ENCODE measurements at places on chromosomes 1 and 21.

DNA sequence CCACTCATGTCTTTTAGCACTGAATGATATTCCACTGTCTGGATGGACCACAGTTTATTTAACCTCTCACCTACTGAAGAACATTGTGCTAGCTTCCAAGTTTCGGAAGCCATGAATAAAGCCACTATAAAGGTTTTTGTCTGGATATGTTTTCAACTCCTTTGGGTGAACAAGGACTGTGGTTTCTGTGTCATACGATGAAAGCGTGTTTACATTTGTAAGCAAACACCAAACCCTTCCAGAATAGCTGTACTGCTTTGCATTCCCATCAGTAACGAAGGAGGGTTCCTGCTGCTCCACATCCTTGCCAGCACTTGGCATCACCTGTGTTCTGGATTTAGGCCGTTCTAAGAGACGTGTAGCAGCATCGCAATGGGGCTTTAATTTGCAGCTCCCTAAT is 10.7 kb upstream of the ARHGEF16 start:
- DNase-seq: no peak

DNA sequence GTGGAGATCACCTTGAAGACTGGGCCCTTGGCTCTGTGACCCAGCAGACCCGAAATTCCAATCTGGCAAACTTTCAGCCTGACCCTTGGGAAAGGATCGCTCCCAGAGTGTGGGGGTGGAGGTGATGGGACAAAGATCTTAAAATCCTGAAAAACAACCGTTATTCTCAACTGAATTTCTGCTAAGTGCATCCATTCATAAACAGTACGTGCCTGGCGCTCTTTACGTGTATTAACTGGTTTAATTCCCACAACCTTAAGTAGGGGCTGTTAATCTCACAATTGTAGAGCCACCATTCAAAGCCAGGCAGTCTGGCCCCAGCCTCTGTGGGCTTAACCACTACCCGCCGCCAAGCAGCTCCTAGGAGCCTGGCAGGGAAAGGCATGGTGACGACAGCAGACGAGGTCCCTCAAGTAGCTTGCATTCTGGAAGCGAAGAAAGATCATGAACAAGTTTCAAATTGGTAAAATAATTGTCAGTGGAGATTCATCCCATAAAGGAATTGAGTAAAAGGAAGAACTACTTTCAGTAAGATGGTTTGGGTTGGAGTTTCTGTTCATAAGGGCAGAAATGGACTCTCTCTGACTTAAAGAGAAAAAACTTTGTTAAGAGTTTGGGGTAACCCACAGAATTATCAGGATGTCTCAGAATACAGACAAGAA is 11.4 kb upstream of the RGS16 start:
- no peak for DNase-seq

DNA sequence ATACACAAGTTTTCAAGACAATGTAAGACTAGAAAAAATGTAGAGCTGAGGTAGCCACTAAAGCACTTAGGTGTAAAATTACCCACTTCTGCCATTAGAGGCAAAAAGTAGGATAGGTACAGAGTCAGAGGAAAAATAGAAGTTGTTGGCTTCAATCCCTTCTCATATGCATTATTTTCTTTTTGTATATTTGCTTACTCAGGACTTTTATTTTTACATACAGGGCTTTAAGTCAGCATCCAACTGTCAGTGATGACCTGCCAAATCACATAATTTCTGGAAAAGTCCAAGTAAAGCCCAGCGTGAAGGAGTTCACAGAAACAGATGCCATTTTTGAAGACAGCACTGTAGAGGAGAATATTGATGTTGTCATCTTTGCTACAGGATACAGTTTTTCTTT is 211.0 kb upstream of the POGK start:
- no peak for DNase-seq

GRCh38 chr1:162349635-162350330 is 26.9 kb downstream of the SPATA46 start:
- no peak for DNase-seq

- no peak for DNase-seq
Observed at GRCh38 chr1:194717941-194718340, 1531.5 kb upstream of the B3GALT2 start.

- DNase-seq: no peak
Observed at GRCh38 chr1:184958554-184959353, 15.6 kb downstream of the NIBAN1 start.

DNA sequence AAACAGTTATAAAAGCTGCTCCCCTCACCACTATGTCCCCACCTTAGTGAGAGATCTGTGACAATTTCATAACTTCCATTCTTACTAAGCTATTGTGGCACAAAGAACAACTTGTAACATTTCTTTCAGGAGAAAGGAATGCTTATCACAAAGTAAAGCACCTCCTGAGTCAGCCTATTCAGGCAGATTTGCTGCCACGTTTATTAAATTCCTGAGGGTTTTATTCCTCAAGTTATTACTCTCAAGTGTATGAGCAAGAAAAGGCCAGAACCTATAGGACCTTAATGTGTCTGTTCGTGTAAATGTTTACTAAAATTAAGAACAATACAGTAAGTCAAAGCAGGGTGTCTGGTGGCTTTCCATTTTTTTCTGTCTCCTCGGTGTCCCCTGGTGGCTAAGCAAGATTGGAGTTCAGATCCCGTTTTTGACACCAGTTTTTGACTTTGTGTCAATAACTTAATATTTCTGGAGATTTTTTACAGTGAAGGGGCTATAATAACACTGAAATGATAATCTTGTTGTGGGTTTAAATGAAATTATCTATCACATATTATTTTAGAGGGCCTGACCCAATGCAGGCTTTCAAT is 1539.6 kb downstream of the BRINP3 start:
- DNase-seq: no peak

DNA sequence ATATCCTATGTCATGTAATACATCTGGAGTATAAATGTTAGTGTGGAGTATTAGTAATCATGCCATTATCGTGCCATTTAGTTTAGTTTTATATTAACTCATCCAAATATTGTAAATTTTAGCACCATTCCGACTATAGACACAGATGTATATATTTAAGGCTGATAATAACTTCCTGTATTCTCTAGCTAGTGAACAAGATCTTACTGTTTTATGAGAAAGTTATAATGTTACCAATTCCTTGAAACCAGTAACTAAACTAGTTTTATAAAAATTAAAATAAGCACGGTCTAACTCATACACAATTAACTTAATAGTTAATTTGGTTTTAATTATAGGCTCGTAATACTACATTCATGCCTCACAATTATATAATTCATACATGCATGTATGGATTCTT is 808.6 kb downstream of the USP25 start:
- DNase-seq: no peak

DNA sequence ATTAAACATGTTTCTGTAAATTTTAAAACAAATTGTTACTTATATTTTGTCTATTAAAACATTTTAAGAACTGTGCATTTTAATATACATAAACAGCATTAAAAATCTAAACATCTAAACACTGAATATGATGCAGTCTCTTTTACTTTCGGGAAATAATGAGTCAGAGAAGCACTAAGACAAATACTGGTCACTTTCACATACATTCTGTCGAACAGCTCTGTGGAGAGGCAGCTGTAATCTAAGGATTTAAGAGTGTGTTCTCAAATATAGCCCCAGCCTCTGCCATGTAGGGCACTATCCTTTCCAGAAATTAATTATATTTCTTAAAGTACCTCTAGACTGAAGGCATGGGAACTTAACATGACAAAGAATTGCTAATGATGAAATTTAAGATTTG is 89.6 kb upstream of the PTGFR start:
- no peak for DNase-seq

GRCh38 chr1:61639608-61640336 is 85.2 kb downstream of the TM2D1 start:
- no peak for DNase-seq

GRCh38 chr1:11602981-11603380 is 51.2 kb downstream of the FBXO2 start:
- DNase-seq: no peak

DNA sequence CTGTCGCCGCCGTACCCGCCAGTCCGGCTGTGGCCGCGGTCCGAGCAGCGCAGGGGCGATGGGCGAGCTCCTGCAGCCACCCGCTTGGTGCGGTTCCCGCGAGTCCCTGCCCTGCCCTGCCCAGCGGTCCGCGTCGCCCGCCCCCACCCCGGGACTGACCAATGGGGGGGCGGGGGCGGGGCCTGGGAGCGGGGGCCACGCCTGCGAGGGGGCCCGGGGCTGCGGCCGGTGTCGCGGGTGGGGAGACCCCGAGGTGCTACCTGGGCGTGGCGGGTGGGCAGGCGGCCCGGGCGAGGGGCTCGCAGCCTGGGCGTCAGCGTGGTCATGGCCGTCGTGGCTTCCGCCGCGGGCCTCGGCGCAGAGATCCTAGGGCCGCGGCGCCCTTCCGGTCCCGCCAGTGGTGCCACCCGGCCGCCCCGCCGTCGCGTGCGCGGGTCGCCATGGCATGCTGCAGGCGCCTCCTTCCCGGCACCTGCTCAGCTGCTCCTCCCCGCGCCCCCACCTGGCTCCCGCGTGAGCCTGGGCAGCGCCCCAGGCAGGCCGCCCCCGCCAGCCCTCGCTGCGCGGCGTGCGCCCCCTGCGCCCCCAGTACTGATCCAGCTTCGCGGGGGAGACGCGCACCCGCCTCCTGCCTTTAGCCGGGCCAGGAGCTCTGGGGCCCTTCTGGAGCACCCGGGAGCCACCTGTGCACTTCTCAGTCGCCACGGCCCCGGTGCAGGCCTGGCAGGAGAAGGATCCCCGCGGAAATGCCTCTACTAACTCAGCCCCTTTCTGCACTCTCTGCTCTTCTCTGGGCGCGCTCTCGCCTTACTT is at the start of gene BMP8B:
Gene BMP8B (minus strand): TSS at position 108 of the 813 bp plus-strand sequence. CDS start 380 bp downstream, outside the sequence.
- DNase-seq: peak; percentile 72

- no peak for DNase-seq
Observed at GRCh38 chr1:77355010-77355409, 73.2 kb downstream of the AK5 start.

GRCh38 chr1:115296981-115297380 is 41.1 kb downstream of the NGF start:
- DNase-seq: peak; percentile 19

GRCh38 chr21:36849461-36850105 is 116.9 kb downstream of the HLCS start:
- no peak for DNase-seq

GRCh38 chr1:173553312-173553711 is 49.6 kb downstream of the SLC9C2 start:
- DNase-seq: no peak

- no peak for DNase-seq
Observed at GRCh38 chr1:100581096-100581705, 43.3 kb downstream of the GPR88 start.
